Activated naive CD8-positive, alpha-beta T cell treated with anti-CD3 and anti-CD28 coated beads, Interleukin-2, amount 50 U/mL, for 24 hours (primary cell): ENCODE measurements at places on chromosomes 12 and 14.

- no peak for DNase-seq
Observed at GRCh38 chr14:20578784-20579502, 8.9 kb downstream of the RNASE11 start.

DNA sequence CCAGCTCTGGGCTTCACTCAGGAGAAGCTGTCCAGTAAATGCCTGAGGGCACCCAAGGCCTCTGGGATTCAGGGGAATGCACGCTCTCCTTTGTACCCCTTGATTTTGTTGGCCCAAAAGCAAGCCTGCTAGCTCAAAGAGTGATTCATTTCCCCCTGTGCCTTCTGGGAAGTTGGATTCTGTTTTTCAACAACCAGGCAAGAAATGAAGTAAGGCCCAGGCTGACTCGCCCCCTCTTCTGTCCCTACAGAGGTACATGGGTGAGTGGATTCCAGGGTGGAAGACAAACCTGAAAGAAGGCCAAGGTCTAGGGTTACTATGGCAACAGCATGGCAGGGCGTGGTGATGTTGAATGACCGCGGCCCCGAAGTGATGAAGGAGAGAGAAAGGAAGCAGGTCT, 9.3 kb upstream of the SERPINA5 start:
- DNase-seq = no peak

DNA sequence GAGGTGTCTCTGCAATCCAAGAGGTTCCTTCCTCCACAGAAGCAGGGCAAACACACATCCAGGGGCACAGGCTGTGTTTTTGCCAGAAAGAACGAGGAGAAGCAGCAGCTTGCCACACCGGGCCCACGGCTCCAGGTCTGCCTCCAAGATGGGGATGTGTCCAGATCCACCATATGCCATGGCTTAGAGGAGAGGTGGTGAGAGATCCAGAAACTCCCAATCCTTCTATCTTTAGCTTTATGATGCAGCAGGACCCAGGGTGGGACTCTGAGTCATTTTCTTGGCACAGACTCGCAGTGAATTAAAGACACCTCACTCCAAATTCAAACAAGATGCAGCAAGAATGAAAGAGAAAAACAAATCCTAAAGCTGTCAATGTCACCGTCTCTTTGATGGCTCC, 481.4 kb upstream of the TMEM132C start:
- DNase-seq = no peak

DNA sequence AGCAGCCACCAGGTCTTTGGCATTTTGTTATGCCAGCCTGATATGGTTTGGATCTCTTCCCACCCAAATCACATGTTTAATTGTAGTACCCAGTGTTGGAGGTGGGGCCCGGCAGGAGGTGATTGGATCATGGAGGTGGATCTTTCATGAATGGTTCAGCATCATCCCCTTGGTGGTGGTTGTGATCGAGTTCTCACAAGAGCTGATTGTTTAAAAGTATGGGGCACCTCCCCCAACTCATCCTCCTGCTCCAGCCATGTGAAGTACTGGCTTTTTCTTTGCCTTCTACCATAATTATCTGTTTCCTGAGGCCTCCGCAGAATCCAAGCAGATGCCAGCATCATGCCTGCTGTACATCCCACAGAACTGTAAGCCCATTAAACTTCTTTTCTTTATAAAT, 12.8 kb upstream of the PRKD1 start:
- no peak for DNase-seq

DNA sequence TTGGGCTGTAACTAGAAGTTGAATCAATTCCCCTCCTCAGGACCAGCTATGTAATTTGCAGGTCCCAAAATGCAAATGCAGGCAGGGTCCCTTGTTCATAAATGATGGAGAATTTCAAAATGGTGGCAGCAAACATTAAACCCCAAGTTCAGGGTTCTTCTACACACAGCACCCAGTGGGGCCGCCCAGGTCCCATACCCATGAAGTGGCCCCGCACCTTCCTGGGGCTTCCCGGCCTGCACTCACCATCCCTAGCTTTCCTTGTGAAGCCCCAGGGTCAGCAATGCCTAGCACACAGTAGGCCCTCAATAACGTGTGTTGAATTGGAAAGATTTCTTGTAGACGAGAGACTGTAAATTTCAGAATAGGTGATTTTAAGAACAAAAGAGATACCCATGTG, 76.0 kb downstream of the NTF3 start:
- DNase-seq = no peak

DNA sequence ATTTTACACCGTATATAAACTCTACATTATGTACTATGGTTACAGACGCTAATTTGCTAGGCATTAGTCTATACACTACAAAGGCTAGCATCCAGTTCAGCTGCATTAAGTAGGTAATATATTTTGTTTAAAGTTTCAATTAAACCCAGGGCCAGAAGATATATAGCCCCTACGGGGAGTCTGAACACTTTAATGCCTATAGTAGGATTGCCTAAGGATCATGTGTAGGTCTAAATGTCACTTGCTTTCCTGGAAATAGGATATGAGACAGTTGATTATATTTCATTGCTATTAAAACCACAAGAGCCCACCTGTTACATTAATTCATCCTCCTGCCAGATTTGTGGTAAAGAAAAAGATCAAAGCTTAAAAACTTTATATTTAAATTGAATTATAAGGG, 286.9 kb downstream of the TMTC2 start:
- no peak for DNase-seq

DNA sequence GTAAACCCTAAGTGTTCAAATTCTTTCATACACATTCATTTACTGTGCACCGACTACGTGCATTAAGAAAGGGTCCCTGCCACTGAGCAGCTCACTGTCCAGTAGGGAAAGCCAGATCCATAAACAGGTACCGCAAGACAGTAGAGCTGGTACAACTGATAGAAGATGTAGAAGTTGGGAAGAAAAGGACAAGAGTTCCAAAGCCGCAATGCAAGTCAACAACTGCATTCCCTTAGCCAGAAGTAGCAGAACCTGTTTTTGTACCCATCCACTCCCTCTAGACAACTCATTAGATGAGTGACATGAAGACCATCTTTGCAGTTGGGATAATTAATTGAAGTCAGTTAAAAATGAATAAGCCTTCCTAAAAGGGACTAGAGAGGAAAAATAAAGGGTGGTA, 1.3 kb downstream of the SENP1 start:
- DNase-seq = no peak

- no peak for DNase-seq
Observed at GRCh38 chr14:85198001-85198400, 331.9 kb upstream of the FLRT2 start.

DNA sequence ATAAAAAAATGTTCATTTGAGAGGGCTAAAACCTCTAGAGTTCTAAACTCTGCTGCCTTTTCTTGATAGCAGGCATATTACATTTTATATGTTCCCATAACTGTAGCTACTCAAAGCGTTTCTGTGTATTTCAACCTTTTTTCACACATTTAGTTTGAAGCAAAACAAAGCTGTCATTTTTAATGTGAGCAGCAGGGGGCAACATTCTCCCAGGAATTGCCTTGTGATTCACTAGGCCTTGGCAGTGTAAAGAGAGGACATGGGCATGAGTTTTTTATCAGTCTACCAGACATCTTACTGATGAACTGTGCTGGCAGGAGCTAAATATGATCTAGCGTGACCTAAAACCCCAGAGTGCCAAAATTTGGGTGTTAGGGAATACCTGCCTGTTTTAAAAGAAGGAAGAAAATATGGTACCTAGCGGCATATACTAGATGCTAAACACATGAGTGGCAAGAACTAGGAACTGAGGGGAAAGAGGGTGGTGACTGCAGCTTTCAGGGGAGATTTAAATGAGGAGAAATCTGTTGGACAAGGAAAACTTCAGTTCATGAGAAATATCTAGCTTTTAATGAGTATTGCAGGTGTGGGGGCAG, 65.3 kb downstream of the IFT43 start:
- peak; percentile 55 for DNase-seq

DNA sequence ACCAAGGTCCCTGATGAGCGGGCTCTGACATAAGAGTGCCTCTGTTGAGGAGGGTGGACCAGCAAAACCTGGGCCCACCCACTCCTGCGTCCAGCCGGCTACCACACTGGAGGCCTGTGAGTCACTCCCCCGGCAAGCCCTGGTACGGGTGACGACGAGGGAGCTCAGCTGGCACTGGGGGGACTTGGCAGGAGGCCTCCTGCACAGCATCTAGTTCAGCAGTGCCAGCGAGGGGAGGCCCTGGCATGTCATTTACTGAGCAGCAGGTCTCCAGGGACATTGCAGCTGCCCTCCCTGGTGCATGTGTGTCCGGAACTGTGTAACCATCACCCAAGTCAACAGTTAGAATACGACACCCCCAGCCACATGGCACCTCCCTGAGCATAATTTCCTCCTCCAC, 24.4 kb downstream of the CD9 start:
- no peak for DNase-seq

GRCh38 chr14:36238666-36239363, 62.3 kb upstream of the PTCSC3 start:
- DNase-seq = peak; percentile 6

GRCh38 chr12:49707812-49708147, 575 bp upstream of the FMNL3 start:
- DNase-seq = no peak

GRCh38 chr14:71652368-71652767, 279.9 kb upstream of the RGS6 start:
- no peak for DNase-seq

DNA sequence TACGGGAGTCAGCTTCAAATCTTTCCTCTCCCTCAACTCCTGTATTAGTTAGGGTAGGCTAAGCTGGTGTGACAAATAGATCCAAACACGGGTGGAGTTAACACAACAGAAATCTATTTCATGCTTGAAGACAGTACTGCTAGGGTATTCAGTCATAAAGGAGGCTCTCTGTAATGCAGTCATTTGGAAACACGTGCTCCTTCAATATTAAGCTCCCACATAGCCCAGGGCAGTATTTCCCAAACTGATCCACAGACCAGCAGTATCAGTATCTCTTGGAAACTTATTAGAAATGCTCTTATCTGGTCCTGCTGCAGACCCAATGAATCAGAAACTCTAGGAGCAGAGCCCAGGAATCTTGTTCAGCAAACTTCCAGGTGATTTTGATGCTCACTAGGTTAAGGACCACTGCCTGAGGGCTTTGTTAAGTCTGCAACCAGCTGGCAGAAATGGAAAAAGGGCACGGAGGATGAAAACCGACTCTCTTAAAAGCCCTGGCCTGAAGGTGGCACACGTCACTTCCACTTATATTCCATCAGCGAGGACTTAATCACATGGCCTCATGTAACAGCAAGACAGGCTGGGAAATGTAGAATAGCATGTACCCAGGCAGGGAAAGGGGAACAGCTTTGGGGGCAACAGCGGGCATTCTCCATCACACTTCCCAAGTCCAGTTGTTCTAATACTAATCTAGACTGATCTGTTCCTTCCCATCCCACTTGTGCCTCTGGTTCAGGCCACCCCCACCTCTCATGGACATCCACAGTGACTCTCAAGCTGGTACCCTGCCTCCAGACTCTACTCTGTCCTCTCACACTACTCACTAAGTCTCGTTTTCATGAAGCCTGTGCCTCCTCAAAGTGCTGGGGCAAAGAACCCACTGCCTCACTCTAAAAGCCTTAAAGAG, 38.2 kb upstream of the RIC8B start:
- no peak for DNase-seq

DNA sequence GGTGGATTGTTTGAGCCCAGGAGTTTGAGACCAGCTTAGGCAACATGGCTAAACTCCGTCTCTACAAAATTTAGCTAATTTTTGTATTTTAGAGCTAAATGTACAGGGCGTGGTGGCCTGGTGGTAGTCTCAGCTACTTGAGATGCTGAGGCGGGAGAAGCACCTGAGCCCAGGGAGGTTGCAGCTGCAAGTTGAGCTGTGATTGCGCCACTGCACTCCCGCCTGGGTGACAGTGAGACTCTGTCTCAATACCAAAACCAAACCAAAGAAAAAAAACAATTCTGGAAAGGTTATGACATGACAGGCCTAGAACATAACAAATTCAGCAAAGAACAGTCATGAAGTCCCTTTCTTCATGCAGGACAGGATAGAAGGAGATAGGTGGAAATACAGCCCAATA, 25.7 kb downstream of the WDR89 start:
- DNase-seq = no peak

- DNase-seq = no peak
Observed at GRCh38 chr12:90543841-90544240, 411.1 kb downstream of the CCER1 start.
